Chondrocyte (in vitro differentiated cells): ENCODE measurements at places on chromosomes 16 and 17.

- DNase-seq, result no peak
Observed at GRCh38 chr17:61502292-61502691, 50.1 kb downstream of the TBX4 start.

- DNase-seq, result no peak
Observed at GRCh38 chr16:87874639-87875427, 5.5 kb upstream of the SLC7A5 start.

DNA sequence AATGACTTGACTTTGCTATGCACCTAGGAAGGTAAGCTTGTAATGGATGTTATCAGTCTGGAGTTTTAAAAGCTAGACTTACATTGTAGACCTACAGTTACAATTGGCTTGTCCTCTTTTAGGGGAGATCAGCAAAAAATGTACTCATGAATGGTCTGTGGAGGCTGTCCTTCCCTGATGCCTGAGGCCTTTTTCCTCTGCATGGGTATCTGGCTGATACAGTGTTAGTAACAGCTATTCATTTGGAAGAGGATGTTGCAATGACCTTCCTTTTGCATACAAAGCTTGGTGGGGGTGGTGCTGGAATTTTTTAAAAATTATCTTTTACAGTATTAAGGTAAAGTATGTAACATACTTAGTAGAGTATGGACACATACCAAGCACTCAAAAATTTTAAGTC, 525.5 kb downstream of the KIF2B start:
- DNase-seq, result no peak

DNA sequence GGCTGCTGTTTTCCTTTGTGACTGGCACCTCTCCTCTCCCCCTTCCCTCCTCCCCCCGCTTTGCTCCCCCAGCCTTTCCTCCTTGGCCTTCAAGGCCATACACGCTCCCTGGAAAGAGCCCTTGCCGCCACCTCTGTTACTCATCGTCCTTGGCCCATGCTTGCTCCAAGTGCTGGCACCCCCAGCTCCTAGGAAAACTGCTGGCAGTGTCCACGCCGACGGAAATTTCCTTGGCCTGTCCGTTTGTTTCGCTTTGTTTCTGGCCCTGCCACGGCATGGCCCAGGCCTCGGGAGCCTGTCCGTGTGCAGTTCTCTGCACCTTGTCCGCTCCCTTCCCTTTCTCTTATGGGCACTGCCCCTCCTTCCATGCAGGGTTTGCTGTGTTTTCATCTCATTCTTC, 18.0 kb downstream of the CA5A start:
- no peak for DNase-seq

GRCh38 chr17:9860851-9861250, 35.1 kb downstream of the GLP2R start:
- no peak for DNase-seq

GRCh38 chr17:72915625-72916081, 176.8 kb downstream of the SLC39A11 start:
- DNase-seq, result no peak

DNA sequence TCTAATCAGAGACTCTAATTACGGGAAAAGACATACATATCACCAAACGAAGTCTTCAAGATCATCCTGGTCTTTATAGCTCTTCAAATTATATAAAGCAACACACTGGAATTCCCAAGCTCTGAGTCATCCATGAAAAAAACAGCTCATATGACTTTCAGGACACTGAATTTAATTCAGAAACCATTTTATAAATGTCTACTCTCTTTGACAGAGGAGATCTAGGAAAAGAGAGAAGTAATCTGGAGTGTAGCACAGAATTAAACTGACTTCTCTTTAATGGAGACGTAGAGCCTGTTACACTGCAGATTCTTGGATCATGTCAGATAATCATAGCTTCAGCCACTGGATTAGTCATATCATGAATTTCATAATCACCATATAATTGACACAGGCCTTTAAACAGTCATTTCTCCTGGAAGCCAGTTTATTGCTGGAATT, 86.8 kb upstream of the WSB1 start:
- no peak for DNase-seq

DNA sequence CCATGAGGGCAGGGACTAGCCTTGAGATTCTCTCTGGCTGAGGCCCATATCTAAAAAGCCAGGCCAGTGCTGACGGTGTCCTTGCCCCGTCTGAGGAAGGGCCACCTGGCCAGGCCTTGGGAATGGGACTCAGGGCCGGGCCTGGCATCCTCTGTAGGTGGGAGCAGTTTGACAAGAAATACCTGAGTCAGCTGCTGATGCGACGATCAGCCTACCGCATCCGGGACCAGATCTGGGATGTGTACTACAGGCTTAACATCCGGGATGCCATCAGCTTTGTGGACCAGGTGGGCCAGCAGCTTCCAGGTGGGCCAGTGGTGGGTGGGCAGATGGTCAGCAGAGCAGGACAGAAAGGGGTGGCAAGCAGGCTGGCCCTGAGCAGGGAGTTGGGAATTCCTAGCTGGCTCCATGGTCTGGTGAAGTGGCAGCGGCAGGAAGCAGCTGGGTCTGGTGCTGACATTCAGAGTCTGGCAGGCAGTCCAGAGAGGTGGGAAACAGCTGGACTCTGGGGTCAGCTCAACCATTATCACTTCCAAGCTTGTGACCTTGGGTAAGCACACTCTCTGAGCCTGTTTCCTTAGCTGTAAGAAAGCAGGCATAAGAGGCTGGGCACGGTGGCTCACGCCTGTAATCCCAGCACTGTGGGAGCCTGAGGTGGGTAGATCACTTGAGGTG, 9.5 kb downstream of the SLC9A5 start:
- DNase-seq, result peak; percentile 82

DNA sequence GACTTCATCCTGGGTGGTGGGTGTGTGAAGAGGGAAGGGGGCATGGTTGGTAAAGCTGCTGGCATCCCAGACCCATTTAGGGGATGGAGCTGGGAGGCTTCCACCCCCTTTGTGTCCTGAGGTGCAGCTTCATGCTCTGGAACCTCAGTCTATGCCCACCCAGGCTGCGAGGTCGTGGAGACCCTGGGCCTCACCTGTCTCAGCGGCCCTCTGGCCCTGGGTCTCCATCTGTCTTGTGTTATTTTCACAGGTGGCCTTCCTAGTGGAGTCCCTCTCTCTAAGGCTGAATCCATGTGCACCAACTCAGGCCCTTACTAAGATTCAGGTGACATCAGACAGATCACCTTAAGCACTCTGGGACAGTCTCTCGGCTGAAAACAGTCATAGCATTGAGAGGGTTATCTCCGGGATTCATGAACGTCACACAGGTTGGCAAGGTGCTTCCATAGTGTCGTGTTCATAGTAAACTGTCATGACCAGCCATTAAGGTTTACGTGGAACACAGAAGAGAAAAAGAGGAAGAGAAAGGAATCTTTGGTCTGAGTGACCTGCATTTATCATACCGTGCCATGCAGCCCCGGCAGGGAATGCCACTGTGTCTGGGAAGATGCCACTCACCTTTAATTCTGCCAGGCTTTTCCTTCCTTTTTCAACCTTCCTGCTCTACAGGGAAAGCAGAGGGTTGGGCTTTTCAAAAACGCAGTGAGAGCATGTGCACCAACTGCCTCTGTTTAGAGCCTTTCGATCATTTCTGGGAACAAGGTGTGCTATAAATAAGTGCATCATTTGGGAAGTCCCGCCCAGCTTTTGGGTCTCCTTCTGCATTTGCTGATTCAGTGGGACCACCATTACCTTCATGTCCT, 4.5 kb upstream of the FOXL1 start:
- DNase-seq, result no peak

DNA sequence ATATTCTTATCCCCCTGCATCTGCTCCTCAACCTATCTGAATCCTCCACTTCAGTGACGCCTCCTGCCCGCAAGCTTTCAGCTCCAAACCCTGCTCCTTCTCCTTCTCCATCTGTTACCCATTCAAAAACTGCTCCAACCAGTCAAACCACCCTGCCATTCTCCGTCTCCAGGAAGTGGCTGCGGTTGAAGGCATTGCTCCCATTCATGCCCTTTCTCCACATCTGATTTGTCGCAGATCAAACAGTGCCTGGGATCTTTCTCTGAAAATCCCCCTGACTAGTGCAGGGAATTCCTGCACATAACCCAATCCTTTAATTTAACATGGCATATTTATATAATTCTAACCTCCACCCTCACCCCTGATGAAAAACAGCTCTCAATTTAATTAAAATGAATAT, 56.3 kb downstream of the SLFN5 start:
- no peak for DNase-seq

- no peak for DNase-seq
Observed at GRCh38 chr17:7552621-7553051, 3.8 kb downstream of the TNFSF12 start.

DNA sequence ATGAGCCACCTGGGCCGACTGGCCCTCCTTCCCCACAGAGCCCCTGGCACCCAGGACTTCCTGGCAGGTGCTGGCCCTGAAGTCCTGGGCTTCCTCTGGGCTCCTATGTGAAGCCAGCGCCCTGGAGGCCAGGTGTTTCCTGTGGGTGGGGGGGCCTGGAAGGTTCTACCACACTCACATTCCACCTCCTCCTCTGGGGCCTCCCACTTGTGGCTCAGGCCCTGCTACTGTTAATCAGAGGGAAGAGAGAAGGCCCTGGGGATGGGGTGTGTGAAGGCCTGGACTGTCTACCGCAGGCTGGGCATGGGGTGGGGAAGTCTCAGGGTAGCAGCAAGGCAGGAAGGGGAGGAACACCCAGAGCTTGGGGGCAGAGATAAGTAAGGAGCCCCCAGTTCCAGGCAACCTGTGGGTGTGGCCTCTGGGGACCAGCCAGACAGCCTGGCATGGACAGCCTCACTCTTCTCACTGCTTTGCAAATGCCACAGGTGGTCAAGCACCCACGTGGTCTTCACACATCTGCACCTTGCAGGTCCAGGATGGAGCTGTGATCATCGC, 111.9 kb upstream of the TNRC6C start:
- DNase-seq, result peak; percentile 54

- no peak for DNase-seq
Observed at GRCh38 chr17:39676198-39676819, 8.1 kb downstream of the PNMT start.

GRCh38 chr17:81512562-81513371, at the start of gene ACTG1:
ACTG1 (minus strand) TSS chr17:81512799; CDS start chr17:81512354, 445 bp downstream.
- peak; percentile 96 for DNase-seq

GRCh38 chr16:85878875-85879274, 20.1 kb upstream of the IRF8 start:
- no peak for DNase-seq

DNA sequence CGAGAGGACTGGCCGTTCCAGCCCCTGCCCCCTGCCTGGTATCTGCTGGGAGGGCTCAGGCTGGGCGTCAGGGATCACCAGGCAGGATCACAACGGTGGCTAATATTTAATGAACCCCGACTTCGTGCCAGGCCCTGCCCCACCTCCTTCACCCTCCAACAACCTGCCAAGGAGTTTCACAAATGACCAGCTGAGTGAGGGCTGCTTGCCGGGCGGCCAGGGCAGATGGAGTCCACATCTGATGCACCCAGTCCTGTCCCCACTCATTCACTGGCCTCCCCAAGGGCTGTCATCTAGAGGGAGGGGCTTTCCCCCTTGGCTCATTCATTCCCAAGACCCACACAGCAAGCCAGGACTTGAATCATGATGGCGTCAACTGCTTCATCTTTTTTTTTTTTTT, 17.5 kb downstream of the UBALD1 start:
- no peak for DNase-seq

DNA sequence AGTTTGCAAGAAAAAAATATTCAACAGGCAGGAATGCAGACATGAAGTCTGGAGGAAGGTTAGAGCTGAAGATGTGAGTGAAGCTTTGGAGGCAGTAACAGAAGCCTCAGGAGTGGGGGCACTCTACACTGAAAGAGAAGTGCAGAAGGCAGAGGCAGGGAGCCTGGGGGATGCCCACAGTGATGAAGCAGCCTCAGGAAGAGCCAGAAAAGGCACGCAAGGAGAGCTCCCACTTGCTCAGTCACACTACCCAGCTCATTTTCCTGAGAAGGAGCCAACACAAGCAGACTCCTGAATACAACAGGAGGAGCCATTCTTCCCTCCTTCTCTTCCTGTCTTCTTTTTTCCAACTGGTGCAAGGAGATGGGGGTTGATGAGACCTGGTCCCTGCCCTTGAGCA, 45.1 kb upstream of the DNAH9 start:
- no peak for DNase-seq

DNA sequence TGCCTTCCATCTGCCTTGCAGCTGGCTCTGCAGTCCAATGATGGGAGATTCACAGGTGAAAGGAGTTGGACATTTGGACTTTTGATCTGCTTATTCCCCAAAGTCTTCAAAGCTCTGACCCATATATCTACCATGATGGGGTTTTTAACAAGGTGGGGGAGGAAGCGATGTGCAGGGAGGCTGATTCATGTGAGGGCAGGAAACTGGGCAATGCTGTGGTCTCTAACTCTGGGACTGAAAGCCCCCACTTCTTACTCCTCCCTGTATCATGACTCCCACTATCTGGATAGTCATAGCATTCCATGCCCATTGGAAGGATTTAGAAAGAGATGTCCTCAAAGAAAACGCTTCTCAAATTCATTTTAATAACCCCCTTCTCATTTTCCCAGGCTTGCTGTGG, 16.3 kb downstream of the HOXB1 start:
- no peak for DNase-seq

- DNase-seq, result no peak
Observed at GRCh38 chr16:80527297-80527696, 13.5 kb upstream of the DYNLRB2 start.

GRCh38 chr17:57213180-57213825, 43.0 kb upstream of the MSI2 start:
- DNase-seq, result no peak

DNA sequence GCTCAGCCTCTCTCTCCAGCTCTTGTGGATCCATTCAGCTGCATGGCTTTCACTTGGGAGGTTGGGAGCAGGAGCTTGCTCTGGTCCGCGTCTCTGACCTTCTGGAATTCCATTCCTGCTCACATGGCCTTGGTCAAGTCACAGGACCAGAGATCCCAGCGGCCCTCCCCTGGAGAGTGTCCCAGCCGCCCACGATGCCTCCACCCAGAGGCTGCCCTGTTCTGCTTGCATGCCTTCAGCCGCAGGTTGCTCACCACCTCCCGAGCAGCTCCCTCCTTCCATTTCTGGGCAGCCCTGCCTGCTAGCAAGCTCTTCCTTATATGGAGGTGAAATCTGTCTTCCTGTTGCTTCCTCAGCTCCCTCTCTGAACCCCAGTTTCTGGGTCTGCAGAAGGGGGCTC, 32.6 kb downstream of the RAI1 start:
- DNase-seq, result no peak

GRCh38 chr17:45958994-45959665, 39.9 kb upstream of the STH start:
- no peak for DNase-seq

DNA sequence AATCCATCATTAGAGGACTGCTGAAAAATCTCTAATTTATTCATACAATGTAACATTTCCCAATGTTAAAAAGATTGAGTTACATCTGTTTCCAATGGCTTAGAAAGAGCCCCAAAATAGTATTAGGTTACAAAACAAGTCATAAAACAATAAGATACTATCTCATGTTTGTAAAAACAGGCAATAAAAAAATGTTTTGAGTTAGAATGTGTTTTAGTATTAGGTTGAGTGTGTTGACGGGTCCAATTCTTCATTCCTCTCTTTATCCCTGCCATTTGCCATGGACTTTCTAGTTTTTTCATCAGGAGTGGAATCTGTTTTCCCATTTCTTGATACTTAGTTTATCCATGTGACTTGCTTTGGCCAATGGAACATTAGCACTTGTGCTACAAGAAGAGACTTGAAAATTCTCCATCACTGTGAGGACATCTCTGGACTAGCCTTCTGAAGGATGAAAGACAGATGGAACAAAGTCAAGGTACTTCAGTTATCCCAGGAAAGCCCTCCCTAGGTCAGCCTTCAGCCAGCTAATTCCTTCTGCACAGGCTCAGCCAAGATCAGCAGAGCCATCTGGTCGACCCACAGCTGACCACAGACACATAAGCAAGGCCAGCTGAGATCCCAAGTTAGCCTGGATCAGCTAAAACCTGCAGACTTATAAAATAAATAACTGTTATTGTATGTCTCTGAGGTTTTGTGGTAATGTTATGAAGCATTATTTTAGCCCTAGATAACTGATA, 83.3 kb downstream of the HS3ST3A1 start:
- no peak for DNase-seq
